ENCODE measurements at places on chromosomes 2 and 18.

DNA sequence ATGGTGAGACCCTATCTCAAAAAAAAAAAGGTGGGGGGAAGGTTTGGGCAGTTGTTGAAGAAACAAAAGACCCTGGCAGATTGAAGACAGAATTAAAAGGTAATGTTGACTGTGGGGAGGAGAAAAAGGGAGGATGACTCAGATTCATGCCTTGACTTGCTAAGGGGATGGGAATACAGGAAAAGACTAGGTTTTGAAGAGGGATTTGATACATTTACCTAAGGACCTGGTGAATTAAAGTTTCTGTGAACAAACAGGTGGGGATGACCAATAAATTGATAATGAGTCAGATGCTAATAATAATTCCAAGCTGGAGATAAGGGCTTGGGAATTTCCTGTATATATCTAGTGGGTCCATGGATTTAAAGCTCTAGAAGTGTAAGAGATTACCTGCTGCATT lies 27.6 kb downstream of the TTR start:
- no peak for DNase-seq

DNA sequence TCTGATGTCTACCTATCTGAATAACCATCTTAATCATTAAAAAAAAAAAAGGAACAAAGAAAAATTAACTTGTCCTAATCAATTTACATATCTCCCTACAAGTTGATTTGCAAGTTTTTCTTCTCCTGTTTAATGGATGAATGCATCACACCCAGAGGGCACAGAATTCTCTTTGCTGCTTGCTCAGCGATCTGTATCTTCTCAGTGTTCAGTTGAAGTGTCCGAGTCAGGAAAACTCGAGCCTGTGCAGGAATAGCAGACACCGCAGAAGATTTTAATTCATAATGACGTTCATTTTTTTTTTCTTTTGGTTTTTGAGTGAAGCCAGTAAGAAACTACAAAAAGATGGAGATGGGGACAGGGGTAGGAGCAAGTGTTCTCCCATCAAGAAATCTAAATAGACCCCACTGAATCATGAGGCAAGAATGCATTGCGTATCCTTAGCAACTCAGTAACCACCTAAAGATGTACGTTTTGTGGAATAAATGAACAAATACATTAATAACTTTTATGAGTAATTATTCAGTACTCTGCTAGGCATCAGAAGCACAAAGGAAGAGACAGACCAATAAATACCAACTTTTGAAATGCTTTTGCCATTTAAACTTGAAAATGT lies 675.5 kb downstream of the LRP1B start:
- DNase-seq = no peak

- DNase-seq = no peak
Measured at GRCh38 chr2:159922563-159922962, 124.6 kb upstream of the CD302 start.

DNA sequence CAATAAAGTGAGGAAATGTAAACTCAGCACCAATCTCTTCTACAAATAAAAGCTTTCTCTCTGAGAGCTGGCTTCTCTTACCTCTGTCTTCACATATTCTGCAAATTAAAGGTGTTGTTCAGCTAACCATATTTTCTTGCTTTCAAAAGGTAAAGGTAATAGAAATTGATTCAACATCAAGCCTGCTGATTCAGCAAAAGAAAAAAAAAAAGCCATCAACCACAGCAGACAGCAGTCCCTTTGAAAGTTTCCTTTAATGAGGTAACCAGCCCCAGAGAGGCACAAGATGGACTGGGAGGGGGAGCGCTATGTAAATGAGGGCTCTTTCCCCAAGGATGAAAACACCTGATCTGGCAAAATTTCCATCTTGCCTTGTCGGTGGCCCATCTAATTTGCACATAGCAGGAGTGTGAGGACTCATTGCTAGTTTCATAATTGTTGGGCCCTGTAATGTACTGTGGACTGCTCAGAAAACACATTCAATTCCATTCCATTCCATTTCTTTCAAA lies 154.9 kb upstream of the SOX11 start:
- no peak for DNase-seq

DNA sequence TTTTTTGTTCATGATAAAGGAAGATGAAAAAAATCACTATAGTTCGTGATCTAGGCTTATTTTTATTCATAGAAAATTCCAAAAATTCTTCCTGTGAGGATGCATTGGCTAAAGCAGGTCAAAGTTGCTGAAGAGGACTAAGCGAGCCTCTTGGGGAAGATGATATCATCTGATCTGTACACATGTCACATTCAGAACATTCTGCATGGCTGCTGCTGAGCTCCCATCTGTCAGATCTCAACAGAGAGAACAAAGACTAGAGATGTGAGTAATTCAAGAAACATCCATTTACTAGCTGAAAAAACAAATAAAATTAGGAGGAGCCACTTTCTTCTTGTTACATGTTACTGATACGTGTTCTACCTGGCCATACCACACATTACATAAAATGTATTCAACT lies 518.6 kb upstream of the FSIP2 start:
- DNase-seq = no peak

All from T-helper 2 cell treated with Interferon-gamma antibody and Interleukin-4, amounts not matched to agents 5 μg/mL and 100 μg/mL, for 36 hours (primary cell).